Stimulated activated CD8-positive, alpha-beta memory T cell treated with anti-CD3 and anti-CD28 coated beads, Interleukin-12 subunit alpha, Interleukin-12 subunit beta, amount 100 ng/mL, for 1 hour (primary cell): ENCODE measurements at places on chromosomes 5 and 9.
A peak's percentile ranks its signal among the peaks of the same experiment; 100 is the strongest.

DNA sequence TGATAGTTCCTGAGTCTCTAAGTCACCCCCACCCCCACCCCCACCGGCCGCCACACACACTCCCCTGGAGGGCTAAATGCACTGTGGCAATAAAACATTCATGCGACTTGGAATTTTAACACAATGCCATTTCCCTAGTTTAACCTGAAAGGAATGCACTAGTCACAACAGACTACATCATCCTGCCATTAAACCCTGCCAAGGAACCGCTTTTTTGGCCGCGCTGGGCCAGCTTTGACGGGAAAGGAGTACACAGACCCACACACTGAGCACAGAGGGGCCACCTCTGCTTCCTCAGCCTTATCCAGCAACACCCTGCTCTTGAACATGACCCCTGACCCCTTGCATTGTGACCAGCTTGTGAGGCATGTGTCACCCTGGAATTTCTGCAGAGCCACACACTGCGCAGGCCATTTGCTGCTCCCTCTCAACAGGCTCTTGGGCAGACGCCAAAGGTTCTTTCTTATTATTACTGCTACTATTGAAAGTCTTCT is 165.3 kb downstream of the BNC2 start:
- DNase-seq = no peak

GRCh38 chr5:75356719-75357118 is 19.7 kb downstream of the HMGCR start:
- DNase-seq = no peak

DNA sequence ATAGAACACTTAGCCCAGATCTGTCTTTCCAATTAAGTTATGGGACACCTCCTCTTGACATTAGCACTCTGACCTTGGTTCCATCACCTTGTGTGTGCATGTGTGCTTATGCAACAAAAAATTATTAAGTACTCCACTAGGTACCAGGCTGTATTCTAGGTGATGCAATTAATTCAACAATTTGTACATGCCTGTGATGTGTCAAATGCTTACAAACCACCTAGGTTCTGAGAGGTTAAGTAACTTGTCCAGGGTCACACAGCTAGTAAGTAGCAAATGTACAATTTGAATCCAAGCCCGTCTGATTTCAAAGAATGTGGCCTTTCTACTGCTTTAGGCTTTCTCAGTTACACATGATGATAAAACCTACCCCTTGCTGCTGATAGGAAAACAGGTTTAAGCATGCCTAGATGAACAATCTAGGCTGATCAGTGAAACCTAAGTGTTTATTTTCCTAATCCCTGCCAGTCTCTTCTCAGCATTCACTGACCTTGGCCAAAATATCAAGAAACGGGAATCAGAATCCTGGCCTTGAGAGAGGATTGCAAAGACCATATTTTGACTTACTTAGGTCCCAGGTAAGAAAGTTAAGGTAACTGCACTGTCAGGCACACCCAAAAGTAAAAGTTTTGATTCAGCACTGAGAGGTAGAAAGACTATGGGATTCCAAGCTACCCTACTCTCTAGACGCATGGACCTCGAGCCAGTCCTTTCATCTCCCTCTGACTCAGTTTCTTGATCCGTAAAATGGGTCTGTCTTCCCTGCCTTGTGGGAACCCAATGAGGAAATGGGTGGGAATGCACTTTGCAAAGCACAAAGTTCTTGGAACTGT is 1.0 kb downstream of the TBC1D2 start:
- DNase-seq = no peak

DNA sequence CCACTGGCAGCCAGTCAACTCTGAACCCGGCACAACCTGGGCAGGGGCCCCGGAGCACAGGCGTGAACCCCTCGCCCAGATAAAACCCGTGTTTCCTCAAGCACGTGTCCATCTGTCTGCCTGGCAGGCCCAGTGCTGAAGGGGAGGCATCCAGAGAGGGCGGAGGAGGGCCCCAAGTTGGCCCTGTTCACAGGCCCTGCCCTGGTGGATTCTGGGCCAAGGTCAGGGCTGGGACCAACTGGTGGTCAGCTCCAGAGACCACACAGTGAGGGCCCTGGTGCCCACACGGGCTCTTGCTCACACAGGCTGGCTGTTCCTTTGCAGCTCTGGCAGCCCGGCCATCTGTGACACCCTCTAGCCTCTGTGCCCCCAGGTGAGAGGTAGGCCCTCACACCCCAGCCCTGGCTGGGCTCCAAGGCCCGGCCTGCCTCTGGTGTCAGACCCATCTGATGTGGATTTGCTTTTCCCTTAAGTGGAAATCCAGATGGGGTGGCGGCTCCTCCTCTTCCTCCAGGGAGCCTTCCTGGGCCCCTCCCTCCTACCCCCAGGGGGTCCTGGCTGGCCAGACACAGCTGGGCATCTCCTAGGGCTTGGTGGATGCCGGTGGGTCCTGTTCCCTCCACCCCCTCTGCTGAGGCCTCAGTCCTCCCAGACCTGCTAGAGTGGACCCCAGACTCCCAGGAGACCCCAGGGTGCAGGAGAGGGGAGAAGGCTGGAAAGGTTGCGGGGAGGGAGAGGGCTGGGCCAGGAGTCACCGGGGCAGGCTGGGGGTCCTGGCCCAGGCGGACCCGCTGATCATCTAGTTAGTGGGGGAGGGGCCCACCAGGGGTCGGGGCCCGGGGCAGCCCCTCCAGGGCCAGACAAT is 525 bp upstream of the STPG3 start:
- no peak for DNase-seq

DNA sequence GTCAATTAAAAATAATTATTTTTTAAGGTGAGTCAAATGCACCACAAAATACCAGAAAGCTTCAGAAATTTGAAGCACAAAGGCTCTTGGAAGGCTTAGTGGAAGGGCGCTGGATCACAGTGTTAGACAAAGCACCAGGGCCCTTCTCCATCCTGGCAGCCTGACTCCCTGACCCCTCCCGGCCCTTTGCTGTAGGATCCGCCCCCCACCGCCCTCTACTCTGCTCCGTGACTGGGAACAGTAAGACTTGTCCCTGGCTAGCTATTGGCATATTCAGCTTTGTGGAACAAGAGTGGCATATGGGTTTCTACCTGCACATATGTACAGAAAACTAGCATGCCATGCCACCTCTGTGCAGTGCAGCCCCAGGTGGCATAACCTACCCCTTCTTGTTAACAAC is 222.1 kb downstream of the SYK start:
- DNase-seq = no peak

GRCh38 chr9:94915476-94916450 is 189.3 kb downstream of the AOPEP start:
- no peak for DNase-seq

DNA sequence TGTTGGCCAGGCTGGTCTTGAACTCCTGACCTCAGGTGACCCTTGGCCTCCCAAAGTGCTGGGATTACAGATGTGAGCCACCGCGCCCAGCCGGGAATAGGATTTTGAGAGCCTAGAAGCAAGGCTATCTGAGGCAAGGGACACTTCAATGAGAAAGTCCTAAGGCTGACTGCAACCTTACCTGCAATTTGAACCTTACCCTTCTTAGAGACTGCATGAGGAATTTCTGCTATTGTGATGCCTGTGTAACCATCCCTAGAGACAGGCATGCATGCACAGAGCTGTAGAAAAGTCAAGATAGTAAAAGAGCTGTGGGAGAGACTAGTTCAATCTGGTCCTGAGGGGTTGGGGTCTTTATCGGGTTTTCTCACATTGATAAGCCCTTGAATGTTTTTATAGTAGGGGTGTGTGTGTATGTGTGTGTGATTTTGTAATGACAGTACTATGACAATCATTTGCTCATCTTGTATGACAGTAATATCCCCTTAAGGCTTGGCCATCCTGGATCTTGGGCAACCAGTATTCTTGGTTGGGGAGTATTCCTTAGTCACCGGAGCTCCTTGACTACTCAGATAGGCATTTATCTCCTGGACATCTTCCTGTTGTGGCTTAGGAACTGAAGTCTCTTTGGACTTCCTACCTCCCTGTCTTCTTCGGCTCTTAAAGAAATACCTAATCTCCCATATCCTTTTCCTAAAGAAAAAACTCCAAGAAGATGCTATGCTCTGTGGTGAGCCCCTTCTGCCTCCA is 11.2 kb downstream of the DNAJB5 start:
- no peak for DNase-seq

- peak; percentile 19 for DNase-seq
Measured at GRCh38 chr9:98775831-98776441, 20.4 kb downstream of the ANKS6 start.

DNA sequence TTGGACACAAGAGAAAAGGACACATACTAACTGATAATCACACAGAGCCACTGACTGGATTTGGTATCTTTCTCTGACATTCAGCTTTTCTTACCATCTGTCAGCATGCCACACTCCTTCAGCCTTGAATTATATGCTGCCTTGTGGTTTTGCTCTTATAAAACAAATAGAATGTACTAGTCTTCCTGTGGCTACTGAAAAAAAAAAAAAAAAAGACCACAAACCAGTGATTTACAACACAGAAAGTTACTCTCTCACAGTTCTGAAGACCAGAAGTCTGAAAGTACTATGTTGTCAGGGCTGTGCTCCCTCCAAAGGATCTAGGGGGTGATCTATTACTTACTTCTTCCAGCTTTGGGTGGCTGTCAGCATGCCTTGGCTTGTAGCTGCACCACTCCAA is 82.3 kb downstream of the THBS4 start:
- no peak for DNase-seq

DNA sequence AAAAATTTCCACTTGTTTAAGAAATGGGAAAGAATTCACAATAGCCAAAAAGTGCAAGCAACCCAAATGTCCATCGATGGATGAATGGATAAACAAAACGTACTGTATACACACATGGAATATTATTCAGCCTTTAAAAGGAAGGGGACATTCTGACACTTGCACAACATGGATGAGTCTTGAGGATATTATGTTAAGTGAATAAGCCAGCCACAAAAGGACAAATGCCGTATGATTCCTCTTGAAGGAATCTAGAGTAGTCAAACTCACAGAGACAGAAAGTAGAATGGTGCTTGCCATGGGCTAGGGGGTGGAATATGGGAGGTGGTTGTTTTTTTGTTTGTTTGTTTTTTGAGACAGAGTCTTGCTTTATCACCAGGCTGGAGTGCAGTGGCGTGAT is 3.8 kb upstream of the ATP6V0E1 start:
- no peak for DNase-seq

DNA sequence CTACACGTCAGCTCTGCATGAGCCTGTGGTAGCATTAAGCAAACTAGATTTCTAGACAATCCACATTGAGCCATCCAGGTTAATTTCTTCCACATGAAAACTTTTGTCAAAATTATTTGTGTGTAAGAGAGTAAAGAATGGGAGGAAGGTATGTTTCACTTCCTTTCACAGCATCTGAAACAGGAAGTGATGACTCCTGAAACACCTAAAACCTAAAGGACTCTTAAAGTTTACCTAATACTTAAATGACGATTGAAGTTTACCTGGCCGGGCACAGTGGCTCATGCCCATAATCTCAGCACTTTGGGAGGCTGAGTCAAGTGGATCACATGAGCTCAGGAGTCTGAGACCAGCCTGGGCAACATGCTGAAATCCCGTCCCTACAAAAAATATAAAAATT is 223.8 kb downstream of the CEMIP2 start:
- no peak for DNase-seq

DNA sequence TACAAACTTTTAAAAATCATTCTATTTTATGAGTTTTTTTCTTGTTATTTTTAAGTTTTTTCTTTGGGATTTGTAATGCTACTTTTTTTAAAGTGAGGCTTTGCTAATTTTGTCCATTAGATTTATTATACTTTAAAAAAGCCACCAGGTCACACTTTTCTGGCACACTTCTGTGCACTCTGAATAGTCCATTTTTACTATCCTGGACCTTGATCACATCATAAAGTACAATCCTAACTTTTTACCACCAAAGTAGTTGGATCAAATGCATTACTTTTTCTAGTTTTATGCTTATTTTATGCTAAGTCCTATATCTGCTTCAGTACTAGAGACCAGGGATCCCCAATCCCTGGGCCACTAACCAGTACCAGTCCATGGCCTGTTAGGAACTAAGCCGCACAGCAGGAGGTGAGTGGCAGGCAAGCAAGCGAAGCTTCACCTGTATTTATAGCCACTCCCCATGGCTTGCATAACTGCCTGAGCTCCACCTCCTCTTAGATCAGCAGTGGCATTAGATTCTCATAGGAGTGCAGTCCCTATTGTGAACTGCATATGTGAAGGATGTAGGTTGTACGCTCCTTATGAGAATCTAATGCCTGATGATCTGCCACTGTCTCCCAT is 16.0 kb downstream of the FRRS1L start:
- DNase-seq = no peak

DNA sequence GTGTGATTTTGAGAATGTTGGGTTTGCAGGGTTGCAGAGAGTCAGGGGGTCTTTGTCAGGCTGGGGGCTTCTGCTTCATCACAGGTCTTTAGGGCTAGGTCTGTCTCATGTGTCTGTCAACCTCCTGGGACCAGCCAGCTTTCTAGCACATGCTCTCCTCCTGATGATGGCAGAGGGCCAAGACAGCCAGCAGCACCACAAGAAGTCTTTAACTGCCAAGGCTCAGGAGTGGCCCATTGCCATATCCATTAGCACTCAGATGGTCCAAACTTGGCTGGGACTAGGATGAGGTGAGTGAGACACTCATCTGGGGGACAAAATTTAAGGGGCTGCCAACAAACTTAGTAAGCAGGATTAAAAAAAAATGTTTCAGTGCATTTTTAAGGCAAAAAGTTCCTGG is 384.2 kb upstream of the CDH10 start:
- DNase-seq = no peak

DNA sequence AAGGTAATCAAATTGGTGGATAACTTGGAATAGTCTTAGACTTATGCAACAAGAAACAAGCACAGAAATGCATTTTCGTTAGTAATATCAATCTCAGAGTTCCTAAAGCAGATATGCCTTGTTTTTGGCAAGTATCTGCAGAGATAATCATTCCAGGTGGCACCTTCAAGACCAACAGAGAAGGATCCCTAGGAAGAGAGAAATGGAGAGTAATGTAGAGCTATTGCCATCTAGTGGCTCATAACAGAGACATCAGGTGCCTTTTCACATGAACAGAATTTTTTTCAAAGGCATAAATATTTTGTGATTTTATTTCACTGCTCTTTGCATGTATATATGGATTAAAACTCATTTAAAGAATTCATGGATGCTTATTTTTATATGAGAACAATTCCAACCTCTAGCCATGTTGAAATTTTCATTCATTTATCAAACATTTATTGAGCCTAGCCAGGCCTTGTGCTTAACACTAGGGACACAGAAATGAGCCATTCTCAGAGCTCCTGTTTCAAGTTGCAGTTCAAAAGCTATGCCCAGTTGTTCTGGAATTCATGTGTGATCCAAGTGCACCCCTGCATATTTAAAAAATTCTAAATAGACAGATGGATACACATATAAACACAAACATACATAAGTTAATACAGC is 117.5 kb upstream of the OR13F1 start:
- DNase-seq = no peak

GRCh38 chr5:116135344-116135743 is 50.5 kb downstream of the COMMD10 start:
- DNase-seq = no peak
